ENCODE measurements at places on chromosomes 5 and 9.

- peak; percentile 12 for DNase-seq
Measured at GRCh38 chr9:89606624-89607311, 2.0 kb downstream of the GADD45G start.

GRCh38 chr9:28445211-28445610 is 871.9 kb upstream of the C9orf72 start:
- no peak for DNase-seq

- DNase-seq, result no peak
Measured at GRCh38 chr5:388266-389196, 54.4 kb upstream of the EXOC3 start.

GRCh38 chr9:120532475-120532874 is 47.5 kb downstream of the CDK5RAP2 start:
- DNase-seq, result peak; percentile 25

DNA sequence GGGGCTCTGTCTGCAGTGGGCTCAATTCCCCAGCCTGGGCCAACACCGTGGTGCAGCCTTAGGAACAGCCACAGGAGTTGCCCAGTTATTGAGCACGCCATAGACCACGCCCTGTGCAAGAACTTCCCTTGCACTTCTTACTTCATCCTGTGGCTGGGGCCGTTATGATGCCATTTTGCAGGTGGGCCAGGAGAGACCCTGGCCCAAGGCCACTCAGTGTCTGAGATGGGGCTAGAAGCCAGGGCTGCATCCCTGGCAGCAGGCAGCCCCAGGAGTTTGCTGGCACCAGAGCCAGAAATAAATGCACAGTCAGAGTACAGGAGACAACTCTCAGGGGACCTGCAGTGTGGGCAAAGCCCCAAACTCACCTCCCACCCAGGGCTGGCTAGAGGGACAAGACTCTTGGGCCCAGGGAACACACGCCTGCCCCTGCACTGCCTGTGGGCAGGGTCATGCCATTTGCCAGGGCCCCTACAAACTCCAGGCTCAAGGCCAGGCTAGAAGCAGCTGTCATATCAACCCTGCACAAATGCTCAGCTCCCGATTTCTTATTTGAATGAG is 6.7 kb downstream of the CORO2A start:
- DNase-seq, result no peak

DNA sequence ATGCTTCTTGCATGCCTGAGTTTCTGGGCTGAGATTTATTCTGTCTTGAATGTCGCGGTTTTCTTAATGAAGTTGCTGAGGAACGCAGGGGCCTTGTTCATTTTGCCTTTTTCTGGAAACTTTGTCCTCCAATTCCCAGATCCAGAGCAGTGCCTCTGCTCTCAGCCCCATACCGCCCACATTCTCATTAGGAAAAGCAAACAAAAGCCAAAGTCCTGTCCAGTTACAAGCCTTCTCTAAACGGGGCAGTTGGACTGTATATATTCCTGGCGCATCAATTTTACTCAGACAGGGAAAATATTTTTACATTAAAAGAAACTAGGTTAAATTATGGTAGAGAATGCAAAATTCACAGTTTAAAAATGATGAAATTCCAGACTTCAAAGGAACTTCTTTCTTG is 1.2 kb upstream of the PSAT1 start:
- DNase-seq, result peak; percentile 22

DNA sequence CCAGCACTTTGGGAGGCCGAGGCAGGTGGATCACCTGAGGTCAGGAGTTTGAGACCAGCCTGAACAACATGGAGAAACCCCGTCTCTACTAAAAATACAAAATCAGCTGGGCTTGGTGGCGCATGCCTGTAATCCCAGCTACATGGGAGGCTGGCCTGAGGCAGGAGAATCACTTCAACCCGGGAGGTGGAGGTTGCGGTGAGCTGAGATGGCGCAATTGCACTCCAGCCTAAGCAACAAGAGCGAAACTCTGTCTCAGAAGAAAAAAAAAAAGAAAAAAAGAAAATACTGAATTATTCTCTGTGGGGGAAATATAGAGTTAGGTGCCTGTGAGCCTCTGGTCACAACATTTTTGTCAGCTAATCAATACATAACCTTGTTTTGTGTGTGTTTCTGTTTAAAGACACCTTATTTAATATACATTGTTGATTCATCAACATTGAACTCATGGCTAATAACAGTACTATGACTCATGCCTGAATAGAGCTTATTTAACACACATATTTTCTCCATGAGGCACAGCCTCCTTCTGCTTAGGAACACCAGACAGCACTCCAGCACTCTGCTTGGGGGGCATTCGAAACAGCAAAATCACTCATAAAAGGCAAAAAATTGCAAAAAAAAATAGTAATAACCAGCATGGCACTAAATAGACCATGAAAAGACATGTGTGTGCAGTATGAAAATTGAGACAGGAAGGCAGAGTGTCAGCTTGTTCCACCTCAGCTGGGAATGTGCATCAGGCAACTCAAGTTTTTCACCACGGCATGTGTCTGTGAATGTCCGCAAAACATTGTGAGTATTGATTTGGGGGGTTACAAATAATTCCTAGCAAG is at the start of gene IL31RA:
Gene IL31RA, plus strand, starts transcription at position 519 of the 836 bp plus-strand sequence. Its CDS starts 214 bp downstream, at position 733.
- DNase-seq, result peak; percentile 87

DNA sequence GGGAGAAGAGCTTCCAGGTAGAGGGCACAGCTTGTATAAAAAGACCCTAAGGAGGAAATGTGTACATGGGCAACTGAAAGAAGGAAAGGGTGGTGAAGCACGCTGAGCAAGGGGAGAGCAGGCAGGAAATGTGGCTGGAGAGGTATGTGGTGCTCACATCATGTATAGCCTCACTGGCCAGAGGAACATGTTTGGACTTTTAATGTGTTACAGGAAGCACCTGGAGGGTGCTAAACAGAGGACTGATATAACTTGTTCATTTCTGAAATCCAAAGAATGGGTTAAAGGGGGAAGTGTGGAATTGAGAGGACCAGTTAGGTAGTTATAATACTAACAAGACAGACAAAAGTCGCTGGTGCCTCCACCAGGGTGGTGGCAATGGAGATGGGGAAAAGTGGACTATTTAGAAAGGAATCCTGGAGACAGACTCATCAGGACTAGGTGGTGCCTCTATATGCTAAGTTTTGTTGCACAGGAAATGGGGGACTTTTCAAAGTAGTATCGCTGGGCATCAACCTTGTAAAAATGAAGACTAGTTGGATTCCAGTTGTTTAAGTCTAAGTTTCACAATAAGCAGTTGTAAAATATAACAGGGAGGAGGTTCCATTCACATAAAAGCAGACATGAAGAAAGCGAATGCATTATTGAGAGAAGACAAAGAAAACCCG is 63.1 kb upstream of the CD180 start:
- no peak for DNase-seq

GRCh38 chr5:89087551-89088318 is 204.8 kb upstream of the MEF2C start:
- no peak for DNase-seq

GRCh38 chr5:133639850-133640528 is 27.6 kb upstream of the FSTL4 start:
- DNase-seq, result no peak

- no peak for DNase-seq
Measured at GRCh38 chr5:54398191-54398590, 57.3 kb upstream of the HSPB3 start.

- no peak for DNase-seq
Measured at GRCh38 chr9:129939431-129939830, 103.6 kb downstream of the FNBP1 start.

GRCh38 chr9:68540712-68541535 is at the start of gene TMEM252:
TMEM252 (minus strand) TSS chr9:68540883; CDS start chr9:68540814, 69 bp downstream.
- DNase-seq, result no peak

DNA sequence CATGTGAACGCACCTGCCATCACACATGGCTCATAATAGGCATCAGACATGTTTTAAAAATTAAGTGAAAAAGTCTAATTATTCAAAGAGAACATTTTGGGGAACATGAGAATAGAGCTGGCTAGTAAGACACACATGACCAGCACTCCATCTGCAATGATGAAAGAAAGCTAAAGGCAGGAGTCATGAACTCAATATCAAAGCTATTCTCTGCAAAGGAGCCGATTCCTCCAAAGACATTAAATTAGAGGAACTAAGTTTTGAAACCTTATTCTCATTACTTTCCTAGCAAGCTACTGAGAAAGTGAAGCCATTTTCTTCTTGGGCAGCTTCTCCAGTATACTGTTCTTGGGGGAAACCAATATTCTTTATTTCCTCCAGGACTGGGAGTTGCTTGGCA is 172.0 kb downstream of the CRB2 start:
- no peak for DNase-seq

DNA sequence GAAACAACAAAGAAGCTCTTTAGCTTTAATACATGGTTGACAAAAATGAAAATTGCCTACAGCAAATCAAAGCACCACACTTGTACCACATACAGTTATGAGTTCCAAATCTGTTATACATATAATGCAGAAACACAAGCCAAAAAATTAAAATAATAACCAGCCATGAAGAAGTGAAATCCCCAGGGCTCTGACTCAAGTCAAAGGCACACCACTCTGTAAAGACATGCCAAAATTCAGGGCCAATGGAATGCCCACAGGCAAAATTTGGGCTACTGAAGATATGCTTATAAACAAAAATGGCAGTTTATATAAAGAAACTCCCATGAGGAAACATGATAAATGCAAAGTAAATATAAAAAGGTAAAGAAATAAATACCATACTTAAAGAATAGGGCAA is 29.0 kb downstream of the THBS4 start:
- peak; percentile 28 for DNase-seq

- DNase-seq, result no peak
Measured at GRCh38 chr9:135320331-135320730, 159.3 kb upstream of the PPP1R26 start.

DNA sequence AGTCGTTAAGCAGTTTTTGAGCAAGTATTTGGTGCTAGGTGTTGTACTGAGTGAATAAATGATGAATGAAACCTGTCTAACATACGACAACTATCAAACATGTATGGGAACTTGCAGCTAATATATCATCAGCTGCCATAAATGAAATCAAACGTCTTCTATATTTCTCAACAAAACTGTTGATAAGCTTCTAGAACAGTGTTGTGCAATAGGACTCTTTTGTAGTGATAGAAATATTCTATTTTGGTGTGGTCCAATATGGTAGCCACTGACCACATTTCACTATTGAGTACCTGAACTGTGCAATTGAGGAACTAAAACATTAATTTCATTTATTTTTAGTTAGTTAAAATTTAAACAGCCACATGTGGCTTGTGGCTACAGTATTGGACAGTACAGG is 16.3 kb upstream of the FYB1 start:
- DNase-seq, result no peak

DNA sequence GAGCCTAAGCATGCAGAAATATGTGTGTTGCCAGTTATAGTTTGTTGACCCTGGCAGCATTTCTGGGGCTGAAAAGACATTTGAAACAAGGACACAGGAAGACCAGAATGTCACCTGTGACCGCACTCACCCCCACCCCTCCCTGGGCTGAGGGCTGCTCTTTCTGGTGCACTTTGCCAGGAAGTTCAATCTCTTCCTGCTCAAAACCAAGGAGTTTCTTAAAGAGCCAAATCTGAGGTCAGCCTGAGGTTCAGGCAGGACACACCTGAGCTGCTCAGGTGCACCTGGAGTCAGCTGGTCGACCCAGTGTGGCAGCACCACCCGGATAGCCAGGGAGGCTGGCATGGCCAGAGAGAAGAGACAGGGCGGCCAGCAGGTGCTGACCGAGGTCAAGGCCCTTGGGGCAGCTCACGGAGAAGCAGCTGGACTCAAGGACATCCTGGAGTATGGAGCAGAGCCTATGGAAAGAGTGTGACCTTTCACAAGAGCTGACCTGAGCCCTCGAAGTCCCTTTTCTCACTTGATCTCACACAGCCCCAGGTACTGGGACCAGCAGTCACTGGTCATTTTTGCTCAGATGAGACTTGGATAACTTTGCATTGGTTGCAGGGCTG is 376.9 kb upstream of the IRX4 start:
- no peak for DNase-seq

DNA sequence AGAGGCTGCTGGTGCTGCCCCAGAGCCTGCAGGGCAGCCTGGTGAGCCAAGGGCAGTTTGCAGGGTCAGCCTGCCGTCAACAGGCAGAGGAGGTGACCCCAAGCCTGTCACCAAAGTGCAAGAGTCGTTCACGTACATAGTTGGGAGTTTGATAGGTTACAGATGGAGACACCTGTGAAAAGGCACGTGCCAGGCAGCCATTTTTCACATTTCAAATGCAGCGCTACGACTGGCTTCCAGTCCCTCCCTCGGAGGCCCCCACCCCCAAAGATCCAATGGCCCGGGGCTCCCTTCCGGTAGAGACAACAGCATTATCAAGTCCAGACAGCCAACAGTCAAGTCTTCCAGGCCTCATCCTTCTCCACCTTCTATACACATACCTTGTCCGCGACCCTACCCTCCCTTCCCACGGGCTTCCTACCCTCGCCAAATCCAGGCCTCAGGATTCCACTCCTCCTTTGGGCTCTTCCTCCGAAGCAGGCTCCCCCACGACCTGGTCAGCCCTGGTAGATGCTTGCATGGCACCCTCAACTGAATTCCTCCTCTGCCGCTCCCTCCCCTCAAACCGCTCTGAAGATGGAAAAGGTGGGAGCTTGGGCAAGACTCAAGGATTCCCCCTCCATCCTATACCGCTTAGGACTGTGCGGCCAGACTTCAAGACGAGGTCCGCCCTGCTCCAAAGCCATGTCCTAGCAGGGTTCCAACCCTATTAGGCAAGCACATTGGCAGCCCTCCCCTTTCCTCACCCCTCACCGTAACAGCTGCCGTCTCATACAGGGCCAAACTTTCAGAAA is 13.2 kb downstream of the HNRNPH1 start:
- DNase-seq, result no peak

DNA sequence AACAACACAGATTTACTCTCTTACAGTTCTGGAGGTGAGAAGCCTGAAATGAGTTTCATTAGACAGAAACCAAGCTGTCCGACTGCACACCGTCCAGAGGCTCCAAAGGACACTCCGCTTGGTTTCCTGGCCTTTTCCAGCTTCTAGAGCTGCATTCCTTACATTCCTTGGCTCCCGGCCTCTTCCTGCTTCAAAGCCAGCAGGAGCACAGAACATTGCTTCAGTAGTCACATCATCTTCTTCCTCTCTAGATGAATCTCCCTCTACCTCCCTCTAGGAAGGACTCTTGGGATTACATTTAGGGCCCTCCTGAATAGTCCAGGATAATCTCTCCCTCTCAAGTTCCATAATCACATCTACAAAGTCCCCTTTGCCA is 213.3 kb downstream of the CDK5RAP2 start:
- DNase-seq, result peak; percentile 81

- no peak for DNase-seq
Measured at GRCh38 chr9:109907400-109907799, 127.4 kb downstream of the PALM2AKAP2 start.

- no peak for DNase-seq
Measured at GRCh38 chr9:4567601-4568000, 77.3 kb downstream of the SLC1A1 start.

- DNase-seq, result no peak
Measured at GRCh38 chr9:114365194-114365593, 22.6 kb downstream of the AKNA start.

DNA sequence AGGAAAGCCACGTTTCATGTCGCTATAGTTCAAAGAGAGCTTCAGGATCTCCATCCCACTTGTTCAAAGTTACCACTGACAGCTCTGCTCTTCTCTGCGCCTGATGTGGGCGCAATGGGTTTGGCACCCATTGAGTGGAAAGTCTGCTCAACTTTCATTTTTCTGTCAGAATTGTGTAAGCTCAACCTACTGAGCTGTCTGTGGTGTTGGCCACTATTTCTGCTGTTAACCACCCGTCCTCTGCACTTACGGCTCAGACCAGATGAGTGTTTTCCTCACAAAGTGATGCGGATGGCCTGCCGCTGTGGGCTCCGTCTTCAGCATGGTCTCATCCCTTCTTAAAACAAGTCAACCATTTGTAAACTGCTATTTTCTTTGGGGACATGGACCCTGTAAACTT is 131.2 kb downstream of the WNK2 start:
- no peak for DNase-seq

GRCh38 chr5:66343370-66344071 is 199.4 kb downstream of the SREK1 start:
- no peak for DNase-seq

Data from foreskin fibroblast (primary cell).